ENCODE measurements at places on chromosomes 11 and 22.
A peak's percentile ranks its signal among the peaks of the same experiment; 100 is the strongest.

- DNase-seq = no peak
These were observed 4.6 kb downstream of the FGF19 start for GRCh38 chr11:69699213-69699612.

DNA sequence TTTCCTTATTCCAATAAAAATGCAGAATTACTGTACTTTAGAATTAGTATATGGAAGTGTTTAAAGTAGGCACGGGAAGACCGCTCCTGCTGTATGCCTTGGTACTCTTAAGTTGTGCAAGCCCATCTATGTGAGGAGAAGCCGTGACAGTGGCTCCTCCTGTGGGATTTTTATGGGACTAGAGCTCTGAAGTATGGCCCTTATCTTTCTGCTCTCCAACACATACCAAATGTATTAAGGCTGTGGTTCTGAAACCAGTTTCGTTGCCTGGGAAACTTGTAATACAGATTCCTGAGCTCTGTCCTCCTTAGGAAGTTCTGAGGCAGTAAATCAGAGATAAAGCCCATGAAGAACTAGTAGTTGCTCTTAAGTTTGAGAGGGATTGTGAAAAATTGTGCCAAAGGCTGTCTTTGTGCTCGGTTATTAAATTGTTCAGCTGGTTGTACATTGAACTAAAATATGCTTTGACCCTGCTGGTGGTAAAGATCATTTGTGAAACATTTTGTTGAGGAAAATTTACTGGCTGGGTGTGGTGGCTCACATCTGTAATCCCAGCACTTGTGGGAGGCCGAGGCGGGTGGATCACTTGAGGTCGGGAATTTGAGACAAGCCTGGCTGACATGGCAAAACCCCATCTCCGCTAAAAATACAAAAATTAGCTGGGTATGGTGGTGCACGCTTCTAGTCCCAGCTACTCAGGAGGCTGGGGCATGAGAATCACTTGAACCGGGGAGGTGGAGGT is 29.3 kb downstream of the RTN3 start:
- DNase-seq = peak; percentile 29

GRCh38 chr22:23570681-23571080 is 9.4 kb downstream of the IGLL1 start:
- DNase-seq = no peak

GRCh38 chr22:37979782-37980181 is 4.6 kb downstream of the SOX10 start:
- no peak for DNase-seq

DNA sequence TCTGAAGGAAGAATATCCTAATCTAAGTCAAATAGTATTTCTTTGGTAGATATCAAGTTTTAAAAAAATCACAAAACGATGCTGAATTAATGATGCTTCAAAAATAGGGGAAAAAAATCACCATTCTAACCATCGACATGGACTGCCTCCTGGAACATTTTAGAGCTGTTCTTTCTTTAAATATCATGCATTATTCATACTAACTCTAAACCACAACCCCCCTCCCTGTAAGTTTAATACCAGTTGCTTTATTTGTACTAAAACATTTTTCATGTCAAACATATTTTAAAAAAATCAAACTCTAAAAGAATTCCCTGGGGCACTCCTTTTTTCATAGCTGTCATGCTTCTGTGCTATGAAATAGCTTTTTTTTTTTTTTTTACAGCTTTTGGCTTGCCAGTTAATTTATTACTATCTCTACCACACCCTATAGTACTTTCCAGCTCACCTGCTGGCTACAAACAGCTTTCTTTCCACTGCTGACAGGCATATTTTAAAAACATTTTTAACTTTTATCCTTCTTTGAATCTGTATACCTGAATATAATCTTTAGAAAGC is 256.9 kb downstream of the SOX6 start:
- no peak for DNase-seq

DNA sequence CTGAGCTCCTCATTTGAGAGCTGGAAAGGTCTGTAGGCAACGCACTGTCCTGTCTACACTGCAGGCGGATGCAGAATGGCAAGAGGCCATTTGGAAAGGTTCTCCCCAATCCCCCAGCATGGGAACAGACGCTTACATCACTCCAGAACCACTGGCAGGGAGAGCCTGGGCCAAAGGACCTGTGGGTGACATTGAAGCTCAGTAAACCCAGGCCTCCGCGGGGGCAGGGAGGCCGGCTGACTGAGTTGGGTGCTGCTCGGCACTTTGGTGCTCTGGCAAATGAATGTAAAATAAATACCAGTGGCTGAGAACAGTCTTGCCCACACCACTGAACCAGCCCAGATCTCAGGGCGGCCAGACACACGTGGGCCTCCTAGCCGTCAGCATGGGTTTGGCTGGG is 22.4 kb downstream of the TOM1 start:
- DNase-seq = no peak

DNA sequence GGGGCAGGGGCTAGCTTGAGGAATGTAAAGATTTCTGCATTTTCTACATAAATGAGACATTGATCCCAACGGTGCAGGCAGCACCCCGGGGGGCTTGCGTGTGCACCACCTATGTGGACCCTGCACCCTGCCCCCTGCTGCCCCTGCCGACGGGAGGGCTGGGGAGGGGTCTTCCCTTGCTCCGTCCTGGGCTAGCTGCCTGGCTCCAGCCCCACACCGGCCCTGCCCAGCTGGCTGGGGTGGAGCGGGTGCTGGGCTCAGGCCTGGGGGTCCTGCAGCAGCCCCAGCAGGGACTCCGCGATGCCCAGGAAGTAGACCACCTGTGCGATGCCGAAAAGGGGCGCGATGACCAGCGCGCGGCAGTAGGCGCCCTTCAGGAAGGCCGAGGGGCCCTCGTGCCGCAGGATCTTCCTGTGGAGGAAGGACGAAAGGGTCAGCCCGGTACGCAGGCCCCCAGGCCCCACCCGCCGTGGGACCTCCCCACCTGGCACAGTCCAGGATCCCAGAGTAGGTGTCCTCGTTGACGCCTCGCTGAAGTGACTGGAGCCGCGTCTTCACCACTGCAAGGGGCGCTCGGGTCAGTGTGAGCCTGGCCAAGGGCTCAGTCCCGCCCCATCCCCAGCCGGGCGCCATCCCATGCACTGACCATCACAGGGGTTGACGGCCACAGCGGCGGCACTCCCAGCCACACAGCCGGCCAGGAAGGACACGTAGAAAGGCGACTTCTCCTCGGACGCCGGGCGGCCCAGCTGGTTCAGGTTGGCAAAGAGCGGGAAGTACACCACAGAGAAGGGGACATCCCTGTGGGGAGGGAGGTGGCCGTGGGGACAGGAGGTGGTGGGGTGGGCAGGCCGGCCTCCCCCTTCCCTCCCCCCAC is 2.0 kb upstream of the CEND1 start:
- DNase-seq = no peak

GRCh38 chr11:17391493-17392355 is 3.3 kb upstream of the KCNJ11 start:
- DNase-seq = no peak

DNA sequence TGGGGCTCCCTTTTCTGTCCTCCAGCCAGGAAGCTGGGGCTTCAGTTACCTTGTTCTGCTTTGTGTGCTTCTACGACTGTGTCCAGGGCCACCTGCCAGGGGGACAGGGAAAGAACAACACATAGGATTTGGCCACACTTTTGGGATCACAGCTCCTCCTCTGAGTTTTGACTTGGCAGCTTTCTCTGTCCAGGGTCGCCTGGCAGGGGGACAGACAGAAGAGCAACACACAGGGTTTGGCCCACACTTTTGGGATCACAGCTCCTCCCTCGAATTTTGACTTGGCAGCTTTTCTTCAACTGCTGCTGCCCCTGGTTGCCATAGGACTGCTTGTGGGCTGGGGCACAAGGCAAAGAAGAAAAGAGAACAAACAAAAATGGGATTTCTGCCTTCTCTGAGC is 19.1 kb downstream of the INCENP start:
- DNase-seq = no peak

GRCh38 chr11:103070142-103070541 is 21.8 kb downstream of the DCUN1D5 start:
- no peak for DNase-seq

GRCh38 chr22:28328756-28329155 is 350.9 kb downstream of the TTC28 start:
- no peak for DNase-seq

DNA sequence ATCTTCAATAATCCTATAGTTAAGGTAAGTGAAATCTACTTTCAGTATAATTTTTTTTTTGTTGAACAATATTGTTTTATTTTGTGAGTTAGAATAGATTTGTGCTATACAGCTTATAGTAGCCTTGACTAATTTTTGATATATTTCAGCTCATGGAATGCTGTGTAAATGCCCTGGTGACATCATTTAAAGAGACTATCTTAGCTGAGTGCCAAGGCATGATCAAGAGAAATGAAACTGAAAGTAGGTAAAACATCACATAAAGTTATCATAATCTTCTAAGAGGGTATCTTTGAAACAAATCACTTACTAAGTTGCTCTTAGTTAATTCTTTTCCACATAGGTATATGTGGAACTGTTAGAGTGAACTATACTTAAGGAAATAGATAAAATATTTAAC is 51.4 kb upstream of the ACAT1 start:
- DNase-seq = no peak

DNA sequence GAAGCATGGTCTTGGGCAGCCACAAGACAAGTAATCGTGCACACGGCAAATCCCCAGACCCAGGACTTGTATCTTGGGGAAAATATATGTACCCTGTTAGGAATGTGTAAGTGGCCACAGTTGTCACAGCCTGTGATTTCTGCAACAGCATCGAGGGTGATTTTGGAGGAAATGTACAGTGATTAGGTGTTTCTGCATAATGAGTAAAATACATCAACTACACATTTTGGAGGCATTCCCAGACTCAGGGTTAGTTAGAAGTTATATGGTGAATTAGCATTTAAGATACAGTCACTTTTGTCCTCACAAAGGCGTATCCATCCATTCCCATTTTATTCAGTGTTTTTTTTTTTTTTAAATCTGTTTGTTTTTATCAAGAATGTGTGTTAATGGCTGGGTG is 28.4 kb downstream of the SUSD2 start:
- DNase-seq = no peak

- DNase-seq = no peak
These were observed 132.5 kb downstream of the CACNA1I start for GRCh38 chr22:39703091-39703490.

- no peak for DNase-seq
These were observed 29.5 kb downstream of the DIXDC1 start for GRCh38 chr11:111966678-111967077.

DNA sequence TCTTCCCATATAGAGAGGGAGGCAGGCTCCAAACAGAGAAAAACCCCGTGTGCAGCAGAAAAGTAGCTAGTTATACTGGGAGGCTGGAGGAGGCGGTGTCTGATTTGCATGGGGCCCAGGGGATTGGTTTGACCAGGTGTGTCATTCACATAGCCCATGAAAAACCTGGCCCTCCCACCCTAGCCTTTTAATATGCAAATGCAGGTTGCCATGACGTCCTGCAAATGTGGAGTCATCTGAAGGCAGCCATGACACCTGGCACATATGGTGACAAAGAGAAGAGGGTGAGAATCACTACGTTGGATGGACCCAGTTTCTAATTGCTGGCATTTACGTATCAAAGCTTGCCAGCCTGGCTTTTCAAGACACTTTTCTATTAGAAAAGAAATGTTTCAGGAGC is 57.8 kb downstream of the FAM181B start:
- no peak for DNase-seq

GRCh38 chr22:36107436-36107835 is 53.1 kb downstream of the APOL3 start:
- no peak for DNase-seq

GRCh38 chr22:42327462-42328129 is 57.1 kb upstream of the TCF20 start:
- no peak for DNase-seq

GRCh38 chr22:29393019-29393608 is 4.7 kb upstream of the AP1B1 start:
- no peak for DNase-seq

GRCh38 chr22:17773606-17774205 is 563 bp downstream of the BID start:
- no peak for DNase-seq

DNA sequence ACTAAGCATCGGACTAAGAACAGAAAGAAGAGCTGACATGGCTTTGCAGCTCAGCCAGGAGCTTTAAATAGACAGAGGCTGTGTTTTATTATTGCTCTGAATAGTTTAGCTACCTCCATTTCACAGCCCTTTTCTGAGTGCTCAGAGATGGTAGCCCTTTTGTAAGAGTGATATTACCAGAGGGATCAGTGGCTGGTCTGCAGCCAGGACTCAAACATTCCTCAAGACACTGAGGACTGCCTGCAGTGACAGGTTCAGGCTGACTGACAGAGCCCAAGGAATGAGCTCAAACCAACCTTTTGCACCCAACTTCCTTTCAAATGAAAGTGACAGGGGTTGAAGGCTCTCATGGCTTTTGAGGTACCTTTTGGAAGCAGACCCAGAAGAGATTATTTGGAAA is 189.0 kb downstream of the DDX10 start:
- no peak for DNase-seq

Data from renal pelvis (tissue), 12 donors.